Forelimb muscle (tissue), 1 donor: ENCODE measurements at places on chromosomes 1 and 21. TPM values are rescaled to one million over a fixed set of nuclear protein-coding genes. Genes with fewer than 3 reads are reported as not detected.

The FCRL5 gene
- polyA plus RNA-seq, result 0.05 TPM

The GBP7 gene
- polyA plus RNA-seq, result not detected

The KCNQ4 gene
- polyA plus RNA-seq, result 35.5 TPM

The CD1C gene
- polyA plus RNA-seq, result 1.4 TPM

The TP73 gene
- 1.0 TPM for polyA plus RNA-seq

The NCDN gene
- 15.9 TPM for polyA plus RNA-seq

The ADAMTSL4 gene
- 52.0 TPM for polyA plus RNA-seq

The ZFP69B gene
- polyA plus RNA-seq, result 3.1 TPM

The FCAMR gene
- not detected for polyA plus RNA-seq

The KCNT2 gene
- polyA plus RNA-seq, result 6.4 TPM

The CR1L gene
- polyA plus RNA-seq, result 0.52 TPM

The PSMB4 gene
- 156 TPM for polyA plus RNA-seq

The ZSWIM5 gene
- 0.57 TPM for polyA plus RNA-seq

The DLGAP3 gene
- 0.16 TPM for polyA plus RNA-seq

The RNU1-3 gene
- not detected for polyA plus RNA-seq

The CD160 gene
- polyA plus RNA-seq, result 0.87 TPM

The NR0B2 gene
- polyA plus RNA-seq, result not detected

The CFAP107 gene
- 0.99 TPM for polyA plus RNA-seq

The RASSF5 gene
- polyA plus RNA-seq, result 7.1 TPM

The GJA4 gene
- polyA plus RNA-seq, result 35.0 TPM

The RSPH1 gene
- polyA plus RNA-seq, result 0.20 TPM

The PERM1 gene
- 3.3 TPM for polyA plus RNA-seq

The RGS7 gene
- not detected for polyA plus RNA-seq

The CYP4A22 gene
- polyA plus RNA-seq, result 0.09 TPM

The CRP gene
- not detected for polyA plus RNA-seq

The HAO2 gene
- 0.14 TPM for polyA plus RNA-seq

The AQP10 gene
- not detected for polyA plus RNA-seq

The ANKRD34A gene
- polyA plus RNA-seq, result 0.95 TPM

The OR2T11 gene
- polyA plus RNA-seq, result not detected

The ANKRD35 gene
- polyA plus RNA-seq, result 2.9 TPM

The S100A9 gene
- polyA plus RNA-seq, result 21.2 TPM

The CIART gene
- polyA plus RNA-seq, result 1.9 TPM

The L1TD1 gene
- 0.80 TPM for polyA plus RNA-seq
